ENCODE measurements at places on chromosomes 6 and 20.

- no peak for DNase-seq
Measured at GRCh38 chr6:34957231-34957783, 68.3 kb downstream of the ANKS1A start.

- no peak for DNase-seq
Measured at GRCh38 chr6:37024656-37025337, 19.3 kb downstream of the FGD2 start.

GRCh38 chr6:153437193-153437592 is 306.1 kb upstream of the RGS17 start:
- DNase-seq: no peak

GRCh38 chr6:89637960-89638319 is 607 bp downstream of the LYRM2 start:
- no peak for DNase-seq

DNA sequence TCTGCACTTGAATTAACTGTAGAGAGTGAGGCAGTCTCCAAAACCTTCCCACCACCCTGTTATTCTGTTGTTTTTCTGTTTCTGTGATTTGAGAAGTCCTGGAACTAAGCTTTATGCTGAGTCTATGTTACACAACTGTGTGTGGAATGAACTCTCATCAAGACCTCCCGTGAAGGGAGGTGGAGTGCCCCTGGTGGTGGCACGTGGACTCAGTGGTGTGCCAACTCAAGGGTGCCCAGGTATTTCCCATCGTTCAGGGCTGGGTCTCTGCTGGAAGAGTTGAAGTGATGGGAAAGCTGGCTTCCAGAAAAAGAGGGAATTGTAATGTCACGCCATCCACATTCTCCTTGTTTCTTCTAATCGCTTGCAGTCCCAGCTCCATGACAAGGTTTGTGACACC is 374.2 kb downstream of the SMOC2 start:
- no peak for DNase-seq

GRCh38 chr6:16318953-16319720 is 80.8 kb downstream of the GMPR start:
- no peak for DNase-seq

DNA sequence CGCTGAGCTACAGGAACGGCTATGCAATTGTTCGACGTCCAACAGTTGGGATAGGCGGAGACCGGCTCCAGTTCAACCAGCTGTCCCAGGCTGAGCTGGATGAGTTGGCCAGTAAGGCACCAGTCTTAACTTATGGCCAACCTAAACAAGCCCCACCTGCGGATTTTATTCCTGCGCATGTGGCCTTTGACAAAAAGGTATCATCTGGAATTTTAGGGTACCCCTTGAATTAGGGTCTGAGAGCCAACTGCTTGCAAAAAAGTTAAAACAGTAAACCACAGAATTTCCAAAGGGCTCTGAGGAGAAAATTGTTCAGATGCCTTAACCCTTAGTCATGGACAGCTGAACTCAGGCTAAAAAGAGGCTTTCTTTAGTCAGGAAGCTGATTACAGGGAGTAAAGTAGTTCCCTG is 3.8 kb downstream of the EFHC1 start:
- no peak for DNase-seq

- no peak for DNase-seq
Measured at GRCh38 chr6:1665214-1665613, 55.5 kb downstream of the FOXC1 start.

- DNase-seq: no peak
Measured at GRCh38 chr6:128487746-128488145, 32.7 kb downstream of the PTPRK start.

DNA sequence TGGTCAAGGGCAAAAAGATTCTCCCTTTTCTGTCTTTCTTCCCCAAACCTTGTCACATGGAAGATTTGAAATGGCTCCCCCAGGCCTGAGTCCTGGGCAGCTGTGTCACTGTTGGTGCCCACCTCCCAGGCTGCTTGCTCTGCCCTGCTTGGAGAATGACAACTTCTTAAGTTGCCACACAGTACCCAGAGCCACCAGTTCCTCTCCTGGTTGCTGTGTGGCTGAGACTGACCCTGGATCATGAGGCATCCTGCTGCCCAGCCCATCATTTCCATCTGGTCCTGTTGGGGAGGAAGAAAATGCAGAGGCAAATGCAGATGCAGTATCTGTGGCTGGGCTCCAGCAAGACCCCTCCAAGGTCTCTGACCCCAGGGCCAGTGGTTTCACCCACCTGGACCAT is 113.7 kb downstream of the PHACTR3 start:
- DNase-seq: no peak

DNA sequence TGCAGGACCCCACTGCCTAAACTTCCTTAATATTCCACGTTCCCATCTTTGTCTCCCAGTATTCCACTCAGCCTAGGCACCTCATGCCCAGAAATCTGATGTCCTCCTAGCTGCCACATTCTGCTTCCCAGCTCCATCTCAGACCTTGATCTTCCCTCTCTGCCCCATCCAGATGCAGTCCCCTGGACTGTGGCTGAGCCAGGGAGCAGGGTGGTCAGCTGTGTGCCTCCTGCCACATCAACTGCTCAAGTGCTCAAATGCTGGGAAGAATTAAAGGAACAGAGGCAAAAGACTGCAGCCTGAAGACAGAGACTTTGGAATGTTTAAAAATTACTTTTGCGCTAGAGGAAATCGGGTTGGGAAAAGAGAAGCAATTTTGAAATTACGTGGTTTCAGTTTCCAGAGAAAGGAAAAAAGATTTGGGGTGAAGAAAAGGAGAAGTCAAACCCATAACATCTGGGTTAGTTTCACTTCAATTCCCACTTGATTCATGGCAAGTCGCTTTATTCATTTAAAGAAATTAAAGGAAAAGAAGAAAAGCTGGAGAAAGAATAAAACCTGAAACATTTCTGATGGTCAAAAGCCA is 704.8 kb downstream of the PTPRT start:
- DNase-seq: no peak

DNA sequence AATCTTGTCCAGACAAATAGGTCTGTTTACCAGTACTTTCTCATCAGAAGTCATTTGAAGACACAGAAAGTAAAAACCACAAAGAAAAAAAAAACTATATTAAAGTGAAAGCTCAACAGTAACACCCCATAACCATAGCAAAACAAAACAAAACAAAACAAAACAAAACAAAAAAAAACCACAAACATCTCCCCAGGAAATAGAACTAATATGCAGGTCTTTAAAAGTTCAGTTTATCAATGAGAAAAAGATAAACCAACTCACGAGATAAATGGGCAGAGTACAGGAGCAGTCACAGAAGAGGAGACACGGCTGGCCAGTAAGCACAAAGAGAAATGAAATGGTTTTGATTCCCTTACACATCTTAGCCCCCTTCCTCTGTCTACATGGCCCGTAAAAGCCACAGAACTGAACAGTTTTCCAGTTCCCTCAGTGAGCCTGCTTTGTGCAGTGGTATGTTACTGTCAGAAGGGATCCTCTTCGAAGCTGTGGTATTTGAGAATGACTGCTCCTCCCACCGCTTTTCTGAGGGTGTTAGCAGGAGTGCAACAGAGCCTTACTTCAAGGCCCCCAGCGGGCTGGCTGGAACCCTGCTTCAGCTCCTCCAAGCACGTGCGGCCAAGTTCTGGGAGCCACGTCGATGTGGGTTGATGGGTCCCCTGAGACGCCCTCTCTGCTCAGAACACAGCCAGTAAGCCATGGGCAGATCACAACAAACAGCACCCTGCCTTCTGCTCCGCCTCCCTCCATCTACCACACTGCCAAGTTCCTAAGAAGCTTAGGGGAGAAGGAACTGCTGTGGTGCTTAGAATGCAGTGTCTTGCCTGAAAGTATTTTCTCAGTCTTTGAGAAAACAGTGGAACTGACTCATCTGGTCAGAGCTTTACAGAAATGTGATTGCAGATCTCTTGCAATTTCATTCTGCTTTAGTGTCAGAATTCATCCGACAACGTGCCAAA is 14.0 kb downstream of the UST start:
- no peak for DNase-seq

- no peak for DNase-seq
Measured at GRCh38 chr6:95469511-95469910, 107.8 kb upstream of the MANEA start.

- no peak for DNase-seq
Measured at GRCh38 chr6:25463441-25463840, 184.3 kb downstream of the CARMIL1 start.

- no peak for DNase-seq
Measured at GRCh38 chr6:4303638-4304037, 168.3 kb upstream of the ECI2 start.

DNA sequence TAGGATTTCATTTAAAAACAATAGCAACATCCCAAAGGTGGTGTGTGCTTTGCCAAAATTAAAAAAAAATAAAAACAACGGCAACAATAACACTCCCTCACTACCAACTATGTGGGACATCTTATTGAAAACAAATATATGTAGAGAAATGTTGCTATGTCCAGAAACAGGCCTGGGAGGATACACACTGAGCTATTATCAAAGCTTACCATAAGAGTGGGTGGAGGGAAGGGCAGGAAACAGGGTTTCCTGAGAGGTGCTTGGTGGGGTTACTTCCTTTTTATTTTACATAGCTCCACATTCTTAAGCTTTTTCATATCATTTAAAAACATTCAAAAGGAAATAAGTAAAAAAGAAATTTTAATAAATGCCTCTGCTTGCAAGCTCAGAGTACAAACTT is 150.0 kb upstream of the RIPOR2 start:
- DNase-seq: no peak

DNA sequence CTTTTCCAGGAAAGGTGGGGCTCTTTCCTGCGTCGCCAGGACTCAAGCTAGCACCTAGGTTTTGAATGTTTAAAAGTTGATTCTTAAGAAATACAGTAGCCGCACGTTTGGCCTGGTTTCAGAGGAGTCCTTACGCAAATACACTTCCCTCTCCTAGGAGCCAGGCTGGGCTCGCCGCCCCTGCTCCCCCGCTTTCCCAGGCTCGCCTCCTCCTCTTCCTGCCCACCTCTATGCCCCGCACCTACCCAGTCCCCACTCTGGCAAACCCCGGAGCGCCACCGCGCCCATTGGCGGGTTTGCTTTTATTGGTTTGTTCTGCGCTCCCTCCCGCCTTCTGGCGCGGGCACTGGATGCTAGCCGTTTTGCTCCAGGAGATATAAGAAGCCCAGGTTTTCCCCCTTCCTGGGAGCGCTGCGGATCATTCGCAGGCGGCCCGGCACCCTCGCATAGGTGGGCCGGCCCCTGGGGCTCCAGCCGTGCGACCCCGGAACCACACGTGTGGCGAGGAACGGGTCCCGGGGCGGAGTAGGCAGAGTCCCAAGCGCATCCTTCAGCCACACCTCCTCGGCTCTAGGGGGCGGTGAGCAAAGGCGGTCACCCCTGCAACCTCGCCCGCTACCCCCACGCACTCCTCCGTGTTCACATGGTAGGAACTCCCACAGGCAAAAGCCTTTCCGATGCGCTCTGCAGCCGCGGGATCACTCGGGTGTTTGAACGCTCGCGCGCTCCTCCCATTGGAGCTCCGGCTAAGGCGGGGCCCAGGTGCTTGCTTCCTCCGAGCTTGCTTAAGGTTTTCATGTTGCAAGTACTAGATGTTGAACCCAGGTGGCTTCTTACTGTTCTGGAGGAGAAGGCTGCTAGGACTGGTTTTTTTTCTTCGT is 119.0 kb downstream of the RTN4IP1 start:
- no peak for DNase-seq

DNA sequence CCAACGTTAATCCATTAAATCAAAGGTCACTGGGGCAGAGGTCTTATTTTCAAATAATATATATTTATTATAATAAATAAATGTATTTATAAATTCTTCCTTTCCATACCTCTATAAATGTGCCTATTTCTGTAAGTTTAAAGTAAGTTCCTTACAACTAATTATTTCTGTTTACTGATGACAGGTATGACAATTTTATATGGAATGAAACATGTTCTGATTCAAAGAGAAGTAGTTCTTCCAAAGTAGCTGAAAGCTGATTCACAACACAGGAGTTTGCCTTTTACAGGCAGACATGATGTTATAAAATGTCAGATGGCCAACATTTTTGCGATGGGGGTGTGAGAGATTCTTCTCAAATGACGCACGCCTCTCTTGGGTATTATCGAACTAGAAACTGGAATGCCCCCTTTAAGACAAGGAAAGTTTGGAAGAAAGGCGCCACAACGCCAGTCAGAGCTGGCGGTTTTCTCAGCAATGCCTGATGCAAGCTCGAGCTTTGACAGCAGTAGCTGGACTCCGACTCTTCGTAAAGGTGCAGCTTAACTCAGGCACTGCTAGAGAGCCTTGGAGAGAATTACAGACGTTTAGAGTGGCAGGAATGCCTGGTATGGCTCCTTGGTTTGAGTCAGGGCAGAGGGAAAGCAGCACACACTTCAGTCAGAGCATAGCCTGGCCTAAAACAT is 92.1 kb downstream of the FOXC1 start:
- DNase-seq: no peak

GRCh38 chr20:3990716-3991115 is 24.6 kb downstream of the RNF24 start:
- DNase-seq: no peak

- DNase-seq: no peak
Measured at GRCh38 chr6:152068622-152069261, 261.3 kb downstream of the ESR1 start.

- DNase-seq: no peak
Measured at GRCh38 chr6:95686272-95686671, 108.9 kb downstream of the MANEA start.

GRCh38 chr20:36243726-36244125 is 7.4 kb downstream of the AAR2 start:
- no peak for DNase-seq

- no peak for DNase-seq
Measured at GRCh38 chr6:164178679-164179332, 764.3 kb downstream of the QKI start.

- DNase-seq: no peak
Measured at GRCh38 chr6:149334201-149334600, 16.7 kb downstream of the TAB2 start.

- no peak for DNase-seq
Measured at GRCh38 chr20:24588725-24589340, 119.4 kb downstream of the SYNDIG1 start.

- no peak for DNase-seq
Measured at GRCh38 chr6:106247733-106248132, 77.8 kb downstream of the ATG5 start.

- no peak for DNase-seq
Measured at GRCh38 chr20:14521436-14521835, 184.0 kb upstream of the FLRT3 start.

DNA sequence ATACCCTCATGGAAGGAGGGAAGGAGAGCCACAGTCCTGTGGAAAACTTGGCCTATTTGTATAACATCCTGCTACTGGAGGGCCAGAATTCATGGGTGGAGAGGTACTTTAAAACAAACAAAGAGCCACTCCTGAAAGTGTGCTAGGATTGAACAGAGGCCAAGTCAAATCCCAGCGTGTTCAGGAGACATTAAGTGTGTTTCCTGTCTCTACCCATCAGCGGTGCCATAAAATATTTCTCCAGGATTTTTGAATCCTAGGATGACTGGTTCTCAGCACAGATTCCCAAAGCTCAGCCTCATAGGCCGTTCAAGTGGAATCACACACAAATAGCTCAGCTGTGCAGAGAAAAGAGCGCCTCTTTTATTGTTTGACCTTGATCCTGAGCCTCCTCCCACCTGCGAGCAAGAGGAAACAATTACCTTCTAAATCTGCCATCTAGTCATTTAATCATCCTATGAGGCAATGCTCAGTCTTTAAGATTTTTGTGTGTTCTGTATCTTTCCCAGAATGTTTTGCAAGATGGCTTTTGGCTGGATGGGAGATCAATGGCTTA is 31.8 kb upstream of the RALGAPA2 start:
- peak; percentile 49 for DNase-seq

GRCh38 chr6:52331793-52332457 is 30.0 kb upstream of the PAQR8 start:
- no peak for DNase-seq

- no peak for DNase-seq
Measured at GRCh38 chr6:149766156-149766769, 16.7 kb downstream of the PCMT1 start.
